CD4-positive, alpha-beta T cell treated with Interleukin-1 beta for 1 hour (primary cell): ENCODE measurements at places on chromosomes 5 and 9.

DNA sequence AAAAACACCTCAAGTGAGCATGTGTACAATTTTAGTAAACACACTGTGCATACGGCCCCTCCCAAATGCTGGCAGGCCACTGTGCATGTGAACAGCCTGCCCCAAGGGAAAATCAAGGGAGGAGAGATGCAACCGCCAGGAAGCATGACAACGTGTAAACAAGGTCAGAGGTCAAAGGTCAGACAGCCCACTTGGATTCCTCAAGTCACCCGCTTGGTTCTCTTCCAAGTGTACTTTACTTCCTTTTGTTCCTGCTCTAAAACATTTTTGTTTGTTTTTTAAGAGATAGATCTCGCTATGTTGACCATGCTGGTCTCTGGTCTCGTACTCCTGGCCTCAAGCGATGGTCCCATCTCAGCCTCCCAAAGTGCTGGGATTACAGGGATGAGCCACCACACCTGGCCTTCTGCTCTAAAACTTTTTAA lies 126.7 kb upstream of the SHB start:
- DNase-seq: no peak

DNA sequence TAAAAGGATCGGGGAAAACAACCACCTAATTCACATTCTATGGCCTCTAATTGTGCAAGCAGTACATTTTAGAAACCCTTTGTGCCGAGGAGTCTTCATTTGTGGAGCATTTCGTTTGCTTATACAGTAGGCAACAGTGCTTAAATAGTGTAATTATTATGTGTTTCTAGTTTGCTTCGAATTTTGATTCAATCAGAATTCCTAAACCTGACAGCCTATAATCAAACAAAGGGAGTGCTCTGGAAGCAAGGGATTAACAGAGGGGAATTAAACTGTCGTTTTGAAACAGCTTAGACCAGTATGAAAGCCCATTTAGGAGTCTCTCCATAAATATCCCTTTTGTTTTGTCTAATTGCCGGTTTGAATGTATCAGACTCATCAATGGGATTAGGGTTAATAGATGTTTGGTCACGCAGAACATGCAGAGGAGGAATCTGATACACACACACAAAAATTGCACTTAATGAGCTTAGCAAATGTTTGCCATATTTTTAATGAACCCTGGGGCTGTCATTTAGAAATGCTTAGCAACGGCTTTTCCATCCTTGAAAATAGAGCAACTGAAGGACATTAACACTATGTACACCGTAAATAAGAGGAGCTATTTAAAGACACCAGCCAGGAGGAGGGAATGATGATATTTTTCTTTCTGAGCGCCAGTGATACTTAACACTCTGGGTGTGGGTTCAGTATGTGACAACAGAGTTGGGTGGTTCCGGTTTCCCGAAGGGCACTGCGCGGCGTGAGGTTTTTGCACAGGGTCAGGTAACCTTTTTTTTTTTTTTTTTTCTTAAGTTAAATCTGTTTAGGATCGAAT lies 404.7 kb downstream of the TLE4 start:
- DNase-seq: no peak

DNA sequence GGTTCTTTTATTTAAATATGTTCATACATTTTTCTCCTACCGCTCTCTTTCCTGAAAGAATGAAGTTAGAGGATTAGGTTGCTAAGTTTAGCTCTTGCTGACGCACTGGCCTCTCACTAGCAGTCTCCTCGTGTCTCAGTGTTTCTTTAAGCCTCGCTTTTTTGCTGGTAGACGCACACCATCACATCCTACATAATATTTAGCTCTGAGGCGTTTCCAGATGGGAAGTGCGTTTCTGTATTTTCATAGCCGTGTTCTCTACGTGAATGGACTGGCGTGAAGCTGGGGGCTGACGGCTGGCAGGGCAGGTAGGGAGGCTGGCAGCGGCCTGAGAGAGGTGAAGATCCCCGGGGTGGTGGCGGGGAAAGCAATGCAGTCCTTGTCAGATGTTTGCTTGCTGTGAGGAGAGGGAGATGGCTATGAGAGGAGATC lies 79.2 kb upstream of the SPRY4 start:
- DNase-seq: no peak

- DNase-seq: no peak
These were observed 239.7 kb downstream of the GADD45G start for GRCh38 chr9:89844535-89844934.

DNA sequence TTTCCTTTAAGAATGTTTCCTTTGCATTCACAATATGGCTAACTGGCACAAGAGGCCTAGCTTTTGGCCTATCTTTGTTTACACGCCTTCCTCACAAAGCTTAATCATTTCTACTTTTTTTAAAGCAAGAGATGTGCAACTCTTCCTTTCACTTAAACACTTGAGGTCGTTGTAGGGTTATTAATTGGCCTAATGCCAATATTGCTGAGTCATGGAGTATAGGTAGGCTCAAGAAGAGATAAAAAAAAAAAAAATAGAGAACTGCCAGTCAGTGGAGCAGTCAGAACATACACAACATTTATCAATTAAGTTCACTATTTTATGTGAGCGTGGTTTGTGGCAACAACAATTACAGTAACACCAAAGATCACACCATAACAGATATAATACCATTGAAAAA lies 5.9 kb downstream of the FKBP15 start:
- DNase-seq: no peak
